ENCODE measurements at places on chromosomes 5 and 9.

GRCh38 chr5:92494508-92494907, 1086.5 kb downstream of the NR2F1-AS1 start:
- DNase-seq: no peak

DNA sequence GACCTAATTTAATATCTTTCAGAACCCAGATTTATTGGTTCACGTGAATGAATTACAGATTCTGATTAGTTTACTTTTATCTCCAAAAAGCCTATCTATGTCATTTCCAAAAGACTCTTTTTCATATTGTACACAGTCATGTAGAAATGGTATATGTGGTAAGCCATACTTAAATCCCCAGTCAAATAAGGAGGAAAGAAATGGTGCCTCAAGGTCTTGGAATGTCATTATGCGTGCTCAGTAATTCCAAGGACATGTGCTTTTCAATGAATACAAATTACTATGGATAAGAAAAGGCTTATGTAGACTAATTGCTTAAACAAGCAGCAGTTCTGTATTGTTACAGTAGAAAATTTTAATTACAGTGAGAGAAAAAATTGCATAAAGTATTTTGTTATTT, 64.1 kb upstream of the TYRP1 start:
- no peak for DNase-seq

DNA sequence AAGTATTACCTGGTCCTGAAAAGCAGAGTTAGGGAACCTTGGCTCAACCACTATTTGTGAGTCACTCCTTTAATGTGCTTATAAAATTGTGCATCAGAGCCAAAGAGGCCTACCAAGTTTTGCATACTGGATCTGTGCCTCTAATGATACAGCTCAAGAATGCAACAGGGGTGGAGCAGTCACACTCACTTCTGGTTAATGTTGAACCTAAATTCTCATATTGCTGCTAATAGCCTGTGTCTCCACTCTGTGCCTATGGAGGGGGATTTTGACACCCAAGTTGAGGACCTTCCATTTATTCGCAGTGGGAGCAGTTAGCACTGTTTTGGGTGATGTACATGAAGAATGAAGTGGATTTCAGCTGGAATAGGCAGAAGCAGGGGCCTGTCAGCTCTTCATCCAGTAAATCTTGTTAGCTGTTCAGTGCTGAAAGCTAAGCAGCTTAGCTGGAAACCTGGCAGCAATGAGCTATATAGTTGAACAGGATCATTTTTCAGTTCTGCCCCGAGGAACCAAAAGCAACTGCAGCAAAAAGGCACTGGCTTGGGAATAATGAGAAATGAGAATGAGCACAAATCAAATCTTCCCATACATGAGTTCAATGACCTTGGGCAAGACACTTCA, 9.7 kb downstream of the SH3TC2 start:
- no peak for DNase-seq

- no peak for DNase-seq
Measured at GRCh38 chr9:79682076-79682736, 110.4 kb downstream of the TLE4 start.
